Stimulated activated naive CD4-positive, alpha-beta T cell (primary cell): ENCODE measurements at places on chromosomes 1 and 21.

- DNase-seq = no peak
These were observed 28.6 kb upstream of the AVPR1B start for GRCh38 chr1:206145771-206146290.

- DNase-seq = no peak
These were observed 3.7 kb upstream of the PEX11B start for GRCh38 chr1:145922266-145922665.

- DNase-seq = no peak
These were observed 42.3 kb downstream of the STYXL2 start for GRCh38 chr1:167136191-167136614.

DNA sequence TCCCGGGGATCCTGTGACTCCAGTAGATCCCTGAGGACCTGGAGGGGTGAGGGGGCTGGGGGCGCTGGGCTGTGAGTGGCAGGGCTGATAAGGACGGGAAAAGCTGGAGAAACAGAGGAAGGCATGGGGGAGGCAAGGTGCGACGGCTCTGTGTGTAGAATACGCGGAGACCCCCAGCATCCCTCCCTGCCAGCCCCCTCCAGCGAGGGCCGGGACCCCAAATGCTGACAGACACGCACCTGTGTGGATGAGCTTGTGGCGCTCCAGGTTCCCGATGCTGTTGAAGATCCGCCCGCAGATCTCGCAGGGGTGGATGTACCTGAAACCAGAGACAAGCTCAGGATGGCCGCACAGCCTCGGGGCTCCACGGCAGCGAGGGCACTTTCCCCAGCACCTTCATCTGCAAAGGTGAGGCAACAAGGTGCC lies 53.0 kb upstream of the RIPK4 start:
- no peak for DNase-seq

DNA sequence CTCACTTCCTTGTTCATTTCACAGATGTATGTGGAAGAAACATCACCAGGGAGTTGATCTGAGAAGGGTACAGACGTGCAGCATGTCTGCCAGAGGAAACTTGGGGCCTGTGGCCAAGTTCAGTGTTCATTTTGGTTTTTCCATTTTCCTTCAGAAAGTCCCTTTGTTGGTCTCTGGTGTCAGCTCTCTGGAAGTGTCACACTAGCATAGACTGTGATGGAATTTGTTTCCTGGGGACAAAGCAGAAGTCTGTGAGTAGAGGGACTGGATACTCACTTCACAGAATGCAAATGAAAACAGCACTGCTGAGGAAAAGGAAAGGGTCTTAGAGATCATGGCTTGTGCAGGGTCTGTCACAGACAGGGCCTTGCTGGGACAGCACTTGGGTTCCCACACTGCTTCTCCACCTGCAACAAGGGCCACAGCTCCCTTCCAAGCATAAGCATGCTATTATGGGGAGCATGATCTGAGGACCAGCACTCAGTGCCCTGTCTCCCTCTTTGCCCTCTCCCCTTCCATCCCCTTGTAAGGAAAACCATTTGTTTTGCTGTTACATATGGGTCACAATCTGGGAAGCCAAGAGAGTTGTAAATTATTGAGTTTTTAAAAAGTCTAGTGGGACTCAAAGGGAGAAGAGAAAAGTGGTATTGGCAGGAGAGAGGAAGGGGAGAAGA lies 31.4 kb upstream of the CD84 start:
- DNase-seq = no peak

GRCh38 chr1:85681087-85681486 lies 27.1 kb downstream of the ZNHIT6 start:
- no peak for DNase-seq

DNA sequence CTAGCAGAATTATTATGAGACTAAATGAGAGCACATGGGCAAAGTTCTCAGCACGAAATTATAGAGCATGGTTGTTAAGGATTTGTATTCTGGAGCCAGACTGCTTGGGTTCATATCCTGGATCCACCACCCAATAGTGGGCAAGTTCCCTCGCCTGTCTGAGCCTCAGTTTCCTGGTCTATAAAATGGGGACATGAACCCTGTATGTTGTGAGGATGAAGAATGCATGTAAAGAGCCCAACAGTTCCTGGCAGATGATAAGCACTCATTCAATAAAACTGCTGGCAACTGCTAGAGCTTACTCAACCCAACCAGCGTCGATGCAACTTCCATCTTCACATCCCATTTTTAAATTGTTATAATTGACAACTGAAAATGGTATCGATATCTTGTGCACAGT lies 47.2 kb upstream of the ZBTB40 start:
- DNase-seq = no peak

DNA sequence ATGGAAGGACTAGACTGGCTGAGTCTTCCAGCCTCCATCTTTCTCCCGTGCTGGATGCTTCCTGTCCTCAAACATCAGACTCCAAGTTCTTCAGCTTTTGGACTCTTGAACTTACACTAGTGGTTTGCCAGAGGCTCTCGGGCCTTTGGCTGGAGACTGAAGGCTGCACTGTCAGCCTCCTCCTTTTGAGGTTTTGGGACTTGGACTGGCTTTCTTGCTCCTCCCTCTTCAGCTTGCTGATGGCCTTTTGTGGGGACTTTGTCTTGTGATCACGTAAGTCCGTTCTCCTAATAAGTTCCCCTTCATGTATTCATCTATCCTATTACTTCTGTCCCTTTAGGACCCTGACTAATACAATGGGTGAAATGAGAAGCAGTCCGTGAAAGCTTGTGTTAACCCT lies 196.4 kb downstream of the KAZN start:
- no peak for DNase-seq

GRCh38 chr1:85578321-85579295 lies 2.0 kb upstream of the CCN1 start:
- no peak for DNase-seq

GRCh38 chr21:39456665-39457064 lies 4.9 kb downstream of the SH3BGR start:
- no peak for DNase-seq

DNA sequence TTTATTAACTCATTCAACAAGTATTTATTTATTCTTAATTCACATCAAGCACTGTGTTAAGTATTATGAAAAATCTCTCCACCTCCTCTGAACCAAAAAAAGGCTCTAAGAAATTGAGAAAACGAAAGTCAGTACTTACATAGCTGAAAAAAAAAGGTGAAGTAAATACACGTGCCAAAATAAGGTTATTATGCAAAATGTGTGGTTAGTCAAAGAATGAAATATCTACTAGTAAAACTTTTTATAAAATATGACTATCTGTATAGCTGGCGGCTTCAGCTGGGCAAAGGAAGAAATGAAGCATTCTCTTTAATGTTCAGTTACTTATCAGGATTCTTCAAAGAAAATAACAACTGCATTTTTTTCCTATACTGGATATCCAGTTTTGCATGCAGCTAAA lies 35.5 kb upstream of the ASPM start:
- DNase-seq = no peak

- no peak for DNase-seq
These were observed 232.6 kb upstream of the POU3F1 start for GRCh38 chr1:38279148-38279547.
